GM13976 (cell line): ENCODE measurements at places on chromosomes 7 and 10.
A peak's percentile ranks its signal among the peaks of the same experiment; 100 is the strongest.

DNA sequence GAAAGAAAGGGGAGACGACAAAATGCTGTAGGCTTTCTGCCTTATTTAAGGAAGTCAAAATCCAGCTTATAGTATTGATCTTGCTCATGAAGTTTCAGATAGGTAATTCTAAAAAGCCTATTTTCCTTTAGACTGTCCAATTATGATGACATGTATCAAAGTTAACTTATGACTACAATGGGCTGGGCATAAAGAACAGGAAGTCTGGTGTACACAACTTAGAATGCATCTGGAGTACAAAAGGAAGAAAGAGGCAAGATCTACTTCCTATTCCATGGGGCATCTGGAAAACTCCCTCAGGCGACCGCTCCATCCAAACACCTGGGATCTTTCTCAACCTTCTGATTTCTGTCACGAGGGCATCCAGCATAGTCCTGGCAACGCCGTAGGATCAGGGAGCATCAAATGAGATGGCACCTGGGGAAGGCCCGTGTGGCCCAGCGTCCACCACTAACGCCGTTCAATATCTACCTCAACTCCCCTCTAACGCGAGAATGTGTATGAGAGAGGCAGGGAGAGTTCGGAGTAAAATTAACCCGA lies 512 bp downstream of the FAM24B start:
- DNase-seq, result peak; percentile 22

DNA sequence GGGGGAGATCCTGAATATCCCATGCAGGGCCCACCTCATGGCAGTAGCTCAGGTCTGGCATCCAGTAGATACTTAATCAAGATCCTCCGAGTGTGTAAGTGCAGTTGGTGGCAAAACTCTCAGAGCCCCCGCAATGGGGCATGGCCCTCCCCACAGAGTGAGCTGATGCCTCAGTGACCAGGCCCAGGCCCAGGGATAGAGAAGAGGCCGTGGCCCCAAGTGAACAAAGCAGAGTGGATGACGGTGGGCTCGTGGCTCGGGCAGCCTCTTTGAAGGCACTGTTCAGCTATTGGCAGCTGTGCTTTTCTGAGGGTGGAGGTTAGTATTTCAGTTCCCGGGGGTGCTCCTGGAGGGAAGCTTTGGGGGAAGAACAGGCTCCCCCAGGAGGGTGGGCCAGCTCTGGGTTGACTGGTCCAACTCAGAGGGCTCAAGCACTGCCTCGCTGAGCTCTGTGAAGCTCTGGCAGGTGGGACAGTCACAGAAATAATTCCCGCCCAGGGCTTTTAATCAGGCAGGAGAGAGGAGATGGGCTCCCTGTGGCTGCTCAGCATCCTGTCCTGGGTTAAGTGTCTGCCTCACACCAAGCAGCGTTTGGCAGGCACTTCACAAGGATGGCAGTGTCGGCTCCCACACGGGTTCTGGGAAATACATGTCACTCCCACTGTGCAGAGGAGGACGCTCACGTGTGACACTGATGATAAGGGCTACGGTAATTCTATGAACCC lies 583.6 kb downstream of the TCERG1L start:
- DNase-seq, result no peak

GRCh38 chr10:91759581-91759986 lies 38.6 kb upstream of the TNKS2 start:
- DNase-seq, result no peak

DNA sequence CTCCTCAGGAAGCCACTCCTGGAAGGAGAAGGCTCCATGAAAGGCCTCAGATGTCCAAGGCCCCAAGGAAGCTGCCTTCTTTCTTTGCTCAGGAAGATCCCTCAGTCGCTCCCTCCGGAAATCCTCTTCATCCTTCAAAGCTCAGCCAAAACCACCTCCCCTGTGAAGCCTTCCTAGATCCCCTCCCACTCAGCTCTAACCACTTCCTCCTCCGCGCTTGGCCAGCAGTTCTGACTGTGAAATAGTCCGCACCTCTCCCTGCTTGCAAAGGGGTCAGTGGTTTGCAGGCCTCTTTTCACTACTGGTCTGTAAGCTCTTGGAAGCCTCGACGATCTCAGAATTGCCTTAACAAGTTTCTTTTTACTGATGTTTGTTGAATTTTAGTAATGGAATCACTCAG lies 23.9 kb downstream of the PYROXD2 start:
- no peak for DNase-seq

DNA sequence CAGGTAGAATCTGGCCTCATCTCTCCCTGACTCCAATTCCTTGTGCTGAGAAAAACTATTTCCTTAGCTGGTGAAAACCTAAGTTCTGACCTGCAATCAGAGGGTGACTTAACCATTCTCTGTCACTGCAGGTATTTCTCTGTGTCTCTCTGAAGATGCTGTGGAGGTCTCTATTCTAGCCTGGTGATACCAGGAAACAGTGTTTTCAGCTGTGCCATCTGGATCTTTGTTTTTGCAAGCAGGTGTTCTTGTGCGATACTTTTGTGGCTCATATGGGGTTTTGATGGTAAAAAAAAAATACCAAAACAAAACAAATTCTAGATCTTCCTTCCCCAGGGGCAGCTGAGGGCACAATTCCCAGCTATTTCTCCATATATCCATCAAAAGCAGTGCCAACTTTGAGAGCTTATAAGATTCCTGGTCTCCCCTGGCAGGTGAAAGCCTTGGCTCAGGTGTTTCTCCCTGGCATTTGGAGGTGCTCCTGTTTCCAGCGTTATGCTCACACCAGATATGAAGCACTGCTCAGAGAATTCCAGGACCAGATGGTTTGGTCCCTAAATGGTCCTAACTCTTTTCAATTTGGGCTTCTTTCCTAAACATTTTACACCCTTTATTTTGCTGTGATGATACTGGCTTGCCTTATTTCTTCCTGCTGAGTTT lies 9.9 kb upstream of the NPVF start:
- DNase-seq, result no peak

- peak; percentile 95 for DNase-seq
Observed at GRCh38 chr10:80205477-80206276, at the start of gene ANXA11. ANXA11 (minus strand) TSS chr10:80205537; CDS start chr10:80172861, 32,676 bp downstream.

- no peak for DNase-seq
Observed at GRCh38 chr7:110853263-110853662, 237.7 kb upstream of the LRRN3 start.

DNA sequence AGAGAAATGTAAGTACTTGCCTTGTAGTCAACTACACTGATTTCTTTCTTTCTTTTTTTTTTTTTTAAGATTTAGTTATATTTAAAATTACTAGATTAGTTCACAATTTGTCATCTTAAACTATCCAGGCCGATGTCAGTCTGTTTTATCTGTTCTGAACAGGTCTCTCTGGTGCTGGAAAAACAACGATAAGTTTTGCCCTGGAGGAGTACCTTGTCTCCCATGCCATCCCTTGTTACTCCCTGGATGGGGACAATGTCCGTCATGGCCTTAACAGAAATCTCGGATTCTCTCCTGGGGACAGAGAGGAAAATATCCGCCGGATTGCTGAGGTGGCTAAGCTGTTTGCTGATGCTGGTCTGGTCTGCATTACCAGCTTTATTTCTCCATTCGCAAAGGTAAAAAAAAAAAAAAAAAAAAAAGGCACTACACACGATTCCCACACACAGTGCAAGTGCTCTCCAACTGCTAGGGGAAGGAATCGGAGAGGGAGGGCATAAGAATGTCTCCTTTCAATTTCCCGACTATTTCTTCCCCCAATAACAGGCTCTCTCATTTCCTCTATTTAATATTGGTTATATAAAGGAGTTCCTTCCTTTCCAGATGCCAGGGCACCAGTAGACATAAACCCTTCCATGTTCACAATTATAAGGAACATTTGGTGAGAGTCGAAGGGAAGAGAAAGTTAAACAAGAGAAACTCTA lies 53.4 kb downstream of the PAPSS2 start:
- DNase-seq, result no peak

GRCh38 chr7:158809596-158809995 lies 19.7 kb downstream of the ESYT2 start:
- peak; percentile 56 for DNase-seq

- DNase-seq, result no peak
Observed at GRCh38 chr7:7433811-7434210, 101.9 kb downstream of the COL28A1 start.

DNA sequence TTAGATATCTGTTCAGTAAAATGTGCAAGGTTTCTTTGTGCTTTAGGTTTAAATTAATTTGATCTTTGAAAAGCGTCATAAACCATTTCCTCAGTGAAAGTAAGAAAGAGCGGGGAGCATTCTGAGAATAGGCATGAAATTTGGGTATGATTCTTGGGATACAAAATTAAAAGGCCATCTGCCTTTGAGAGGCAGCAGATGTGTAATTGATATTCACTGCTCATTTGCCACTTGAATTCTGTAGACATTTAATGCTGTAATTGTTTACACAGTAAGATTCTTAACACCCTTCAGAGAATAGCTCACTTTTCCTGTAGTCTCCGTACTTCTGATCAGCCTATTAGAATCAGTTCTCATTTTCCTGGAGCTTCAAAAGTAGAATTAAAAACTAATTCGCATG lies 18.7 kb downstream of the FRMD4A start:
- no peak for DNase-seq

DNA sequence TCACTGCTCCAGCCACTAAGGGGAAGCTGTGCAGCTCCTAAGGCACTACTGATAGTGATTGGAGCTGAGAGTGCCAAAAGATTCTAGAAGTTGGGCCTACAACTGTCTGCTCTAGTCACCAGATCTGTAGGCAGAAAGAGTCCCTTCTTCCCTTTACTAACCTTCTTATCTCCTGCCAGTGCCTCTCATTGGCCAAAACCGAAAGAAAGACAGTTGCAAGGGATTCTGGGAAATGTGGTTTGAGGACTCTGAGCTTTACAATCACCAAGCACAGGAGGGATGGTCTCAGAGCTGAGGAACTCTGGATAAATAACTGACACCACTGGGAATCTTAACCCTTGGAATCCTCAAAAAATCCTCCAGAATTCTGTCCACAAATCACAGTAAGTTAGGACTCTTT lies 615.8 kb downstream of the CCSER2 start:
- no peak for DNase-seq

GRCh38 chr7:142478479-142479220 lies 220.8 kb upstream of the PRSS58 start:
- DNase-seq, result peak; percentile 35

- peak; percentile 39 for DNase-seq
Observed at GRCh38 chr7:3067193-3067592, 23.5 kb upstream of the CARD11 start.

DNA sequence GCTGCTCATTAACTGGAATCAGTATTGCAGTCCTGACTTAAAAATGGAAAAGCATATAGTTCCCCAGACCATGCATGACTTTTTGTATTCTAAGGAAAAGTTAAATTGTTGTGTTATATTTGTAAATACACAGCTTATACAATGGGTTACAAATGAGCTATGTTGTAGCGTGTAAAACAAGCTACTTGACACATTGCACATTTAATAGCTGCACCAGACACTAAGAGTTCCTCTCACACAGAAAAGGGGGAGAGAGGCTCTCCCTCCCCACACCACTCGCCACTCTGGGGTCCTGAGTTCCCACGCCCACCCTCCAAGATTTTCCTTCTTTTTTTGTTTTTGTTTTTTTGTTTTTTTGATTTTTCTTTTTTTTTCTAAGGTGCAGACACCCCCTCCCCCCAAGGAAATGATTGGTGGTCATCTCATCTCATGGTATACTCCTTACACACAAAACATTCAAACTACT lies 6.3 kb downstream of the KLF6 start:
- DNase-seq, result no peak

GRCh38 chr7:122315507-122316466 lies 11.2 kb upstream of the FEZF1 start:
- DNase-seq, result no peak

DNA sequence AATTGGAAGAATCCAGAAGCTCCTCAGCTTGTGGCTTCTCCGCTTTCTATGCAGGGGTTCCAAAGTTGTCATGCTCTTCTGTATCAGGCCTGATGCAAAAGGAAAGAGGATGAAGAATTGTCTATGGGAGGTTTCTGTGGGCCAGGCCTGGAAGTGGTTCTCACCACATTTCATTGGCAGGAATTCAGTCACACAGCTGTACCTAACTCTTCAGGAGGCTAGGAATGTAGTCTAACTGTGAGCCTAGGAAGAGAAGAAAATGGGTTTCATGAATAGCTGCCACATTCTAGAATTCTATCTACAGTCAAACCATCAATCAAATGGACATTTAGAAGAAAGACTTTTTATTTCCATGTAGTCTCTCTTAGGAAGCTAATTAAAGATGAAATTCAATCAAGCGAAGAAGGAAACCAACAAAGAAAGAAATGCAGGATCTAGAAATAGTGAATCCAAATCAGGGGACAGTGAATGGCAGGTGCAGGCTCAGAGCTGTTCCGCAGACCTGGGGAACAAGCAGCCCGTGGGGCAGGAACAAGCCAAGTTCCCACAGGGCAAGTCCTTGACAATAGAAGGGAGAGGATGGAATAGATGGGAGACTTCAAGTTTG lies 25.4 kb upstream of the USP6NL start:
- no peak for DNase-seq

DNA sequence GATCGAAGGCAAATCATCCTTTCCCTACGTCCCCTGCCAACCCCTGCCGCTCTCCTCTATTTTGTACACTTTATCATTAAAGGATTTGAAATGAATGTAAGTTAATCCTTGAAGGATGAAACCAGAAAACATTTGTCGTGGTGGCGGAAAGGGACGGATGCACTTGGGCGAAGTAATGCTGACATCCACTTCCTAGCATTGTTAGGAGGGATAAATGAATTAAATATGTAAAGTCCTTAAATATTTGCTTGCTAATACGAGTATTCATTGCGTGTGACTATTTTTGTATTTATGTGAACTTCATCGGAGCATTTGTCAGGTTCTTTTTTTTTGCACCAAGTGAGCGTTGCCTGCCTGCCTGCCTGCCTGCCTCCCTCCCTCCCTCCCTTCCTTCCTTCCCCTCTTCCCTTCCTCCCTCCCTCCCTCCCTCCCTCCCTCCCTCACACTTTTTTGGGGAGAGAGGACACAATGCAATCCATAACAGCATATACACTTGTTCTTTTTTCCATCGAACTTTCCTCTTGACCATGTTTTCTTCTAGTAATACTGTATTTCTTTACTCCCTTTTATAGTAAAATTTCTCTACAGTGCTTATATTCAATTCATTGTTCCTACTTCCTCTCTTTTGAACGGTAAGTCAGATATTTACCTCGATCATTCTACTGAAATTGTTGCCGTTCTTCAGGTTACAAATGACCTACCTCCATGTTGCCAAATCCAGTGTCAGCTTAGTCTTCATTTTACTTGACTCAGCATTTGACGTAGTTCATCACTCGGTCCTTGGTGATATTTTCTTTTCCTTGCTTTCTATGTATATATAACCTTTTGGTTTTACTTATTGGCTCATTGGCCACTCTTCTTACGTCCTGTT lies 831 bp downstream of the CCDC7 start:
- no peak for DNase-seq

DNA sequence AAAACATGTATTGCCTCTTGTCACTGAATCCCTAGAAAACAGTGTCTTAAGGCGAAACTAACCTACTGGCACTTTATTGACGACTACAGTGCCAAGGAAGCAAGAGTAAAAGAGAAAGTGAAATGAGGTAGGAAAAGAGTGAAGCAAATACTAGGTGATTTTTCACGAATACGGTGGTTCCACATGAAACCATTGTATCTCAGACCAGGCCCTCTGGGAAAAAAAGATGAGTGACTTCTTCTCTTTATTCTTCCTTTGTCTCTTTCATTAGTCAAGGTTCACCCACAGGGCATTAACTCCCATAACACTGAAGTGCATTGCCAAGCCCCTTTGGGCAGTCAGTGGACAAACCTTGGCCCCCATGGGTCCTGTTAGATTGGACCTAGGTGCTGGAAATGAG lies 16.2 kb upstream of the MACC1 start:
- DNase-seq, result no peak

- no peak for DNase-seq
Observed at GRCh38 chr7:94763268-94763667, 107.3 kb upstream of the SGCE start.

GRCh38 chr10:63434866-63435854 lies 30.6 kb downstream of the JMJD1C start:
- DNase-seq, result no peak

- DNase-seq, result no peak
Observed at GRCh38 chr7:149773446-149774236, at the start of gene ZNF467. ZNF467 (minus strand) TSS chr7:149773588; CDS start chr7:149771032, 2,556 bp downstream.
